IMR-90 (cell line): ENCODE measurements at places on chromosomes 12 and 14.

DNA sequence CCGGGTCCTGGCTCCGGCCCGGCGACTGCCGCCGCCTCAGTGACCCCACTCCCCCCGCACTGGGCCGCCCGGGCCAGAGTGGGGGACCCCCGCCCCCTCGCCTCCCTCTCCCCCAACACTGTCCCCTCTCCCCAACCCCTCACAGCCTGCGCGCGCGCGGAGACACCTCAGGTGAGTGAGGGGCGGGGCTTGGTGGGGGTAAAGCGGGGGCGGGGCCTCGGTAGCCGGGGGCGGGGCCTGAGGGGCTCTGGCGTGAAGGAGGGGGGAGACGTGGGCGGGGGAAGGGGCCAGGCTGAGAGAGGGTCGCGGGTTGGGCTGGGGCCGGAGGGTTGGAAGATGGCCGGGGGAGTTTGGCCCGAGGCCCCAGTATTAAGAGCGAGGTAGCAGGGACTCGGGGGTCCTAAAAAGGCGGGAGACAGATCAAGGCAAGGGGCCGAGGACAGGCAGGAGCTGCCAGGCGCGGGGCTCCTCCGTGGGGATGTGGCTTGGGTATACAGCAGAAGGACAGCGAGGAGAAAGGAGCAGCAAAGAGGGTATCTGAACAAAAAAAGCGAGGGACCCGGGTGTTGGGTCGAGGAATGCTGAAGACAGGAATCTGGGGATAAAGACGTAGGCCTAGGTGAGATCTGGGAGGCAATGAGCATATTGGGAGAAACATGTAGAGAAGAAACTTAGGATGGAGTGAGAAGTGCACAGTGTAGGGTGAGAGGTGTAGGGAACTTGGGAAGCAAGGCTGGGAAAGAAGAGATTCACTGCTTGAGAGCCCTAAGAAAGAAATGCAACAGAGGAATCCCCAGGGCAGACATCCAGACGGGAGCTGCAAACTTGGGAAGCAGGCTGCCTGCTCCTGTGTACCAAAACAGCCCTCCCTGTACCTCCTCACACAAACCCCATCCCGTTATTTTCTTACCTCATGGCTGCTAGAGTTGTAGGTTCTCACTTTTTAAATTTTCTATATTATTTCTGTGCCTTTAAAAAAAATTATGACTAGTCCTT lies 10.8 kb downstream of the SUOX start:
- no peak for DNase-seq

- DNase-seq, result no peak
Measured at GRCh38 chr14:63912286-63912685, 59.5 kb downstream of the SYNE2 start.

DNA sequence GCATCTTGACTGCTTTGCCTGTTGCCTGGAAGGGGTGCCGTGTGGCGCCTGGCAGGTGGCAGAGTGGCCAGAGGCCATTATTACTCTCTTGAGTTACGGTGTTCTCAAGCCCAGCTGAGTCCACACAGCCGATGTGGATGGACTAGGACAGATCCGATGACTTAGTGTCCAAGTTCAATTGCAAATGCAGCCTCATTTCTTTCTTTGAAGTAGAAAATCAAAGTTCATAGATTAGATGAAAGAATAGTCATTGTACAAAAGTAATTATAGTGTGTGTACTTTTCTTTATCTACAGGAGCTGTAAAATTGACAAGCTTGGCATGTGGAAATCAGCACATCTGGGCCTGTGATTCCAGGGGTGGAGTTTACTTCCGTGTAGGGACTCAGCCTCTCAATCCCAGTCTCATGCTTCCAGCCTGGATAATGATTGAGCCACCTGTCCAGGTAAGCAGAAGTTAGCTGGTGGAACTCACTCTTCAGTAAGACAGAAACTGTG lies 44.7 kb downstream of the ANKRD9 start:
- no peak for DNase-seq

- no peak for DNase-seq
Measured at GRCh38 chr12:62301799-62302133, 41.6 kb downstream of the USP15 start.

- DNase-seq, result no peak
Measured at GRCh38 chr12:125533434-125534029, 468.3 kb downstream of the AACS start.

DNA sequence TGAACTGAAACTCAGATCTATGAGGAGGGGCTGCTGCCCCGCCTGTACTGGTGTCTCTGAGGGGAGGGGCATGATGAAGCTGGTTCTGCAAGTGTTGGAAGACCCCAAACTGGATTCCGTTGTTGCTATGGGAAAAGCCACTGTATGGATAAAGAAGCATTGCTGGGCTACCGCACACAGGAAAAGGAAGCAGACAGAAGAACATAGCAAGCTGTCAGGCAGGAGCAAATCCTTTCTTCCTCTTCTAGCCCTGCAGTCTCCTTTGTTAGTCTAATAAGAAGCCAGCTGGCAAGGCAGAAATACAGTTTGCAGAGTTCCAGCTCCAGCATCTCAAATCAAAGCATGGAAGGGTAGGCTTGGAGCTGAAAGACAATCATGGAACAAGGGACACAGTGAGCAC lies 26.3 kb upstream of the NR1H4 start:
- DNase-seq, result no peak

DNA sequence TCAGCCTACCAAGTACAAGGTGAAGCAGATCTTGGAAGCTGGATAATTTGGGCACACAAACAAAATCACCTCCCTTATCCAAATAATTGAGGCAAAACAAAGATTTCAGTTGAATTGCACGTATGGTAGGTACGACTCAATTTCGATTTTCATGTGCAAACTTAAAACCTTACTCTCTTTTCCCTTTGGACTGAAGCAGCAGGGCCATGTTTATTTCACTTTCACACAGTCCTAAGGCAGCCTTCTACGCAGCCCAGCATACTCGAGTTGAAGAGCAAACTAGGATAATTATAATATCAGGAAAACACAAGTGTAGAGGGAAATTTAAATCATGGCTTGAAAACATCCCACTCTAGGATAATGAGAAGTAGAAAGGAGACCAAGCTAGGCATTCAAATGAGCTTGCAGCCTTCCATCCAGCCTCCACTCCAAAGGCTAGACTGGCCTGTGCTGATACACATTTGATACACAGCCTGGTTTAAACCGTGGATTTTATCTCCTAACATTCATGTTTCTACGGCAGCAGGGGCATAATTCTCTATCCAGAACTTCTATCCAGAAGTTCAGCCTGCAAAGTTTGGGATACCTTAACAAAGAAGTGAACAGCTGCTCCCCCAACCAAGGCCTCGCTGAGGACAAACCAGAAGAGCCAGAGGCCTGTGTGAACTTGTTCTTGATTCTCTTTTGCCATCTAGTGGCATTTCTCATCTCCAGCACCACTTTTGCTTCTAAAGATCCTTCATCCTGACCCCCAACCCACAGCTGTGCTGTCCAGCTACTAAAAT lies 2.4 kb upstream of the RNASE7 start:
- peak; percentile 67 for DNase-seq

GRCh38 chr12:77003246-77003645 lies 62.1 kb downstream of the E2F7 start:
- peak; percentile 29 for DNase-seq

- DNase-seq, result peak; percentile 67
Measured at GRCh38 chr12:55899082-55899481, 28.6 kb downstream of the PYM1 start.

DNA sequence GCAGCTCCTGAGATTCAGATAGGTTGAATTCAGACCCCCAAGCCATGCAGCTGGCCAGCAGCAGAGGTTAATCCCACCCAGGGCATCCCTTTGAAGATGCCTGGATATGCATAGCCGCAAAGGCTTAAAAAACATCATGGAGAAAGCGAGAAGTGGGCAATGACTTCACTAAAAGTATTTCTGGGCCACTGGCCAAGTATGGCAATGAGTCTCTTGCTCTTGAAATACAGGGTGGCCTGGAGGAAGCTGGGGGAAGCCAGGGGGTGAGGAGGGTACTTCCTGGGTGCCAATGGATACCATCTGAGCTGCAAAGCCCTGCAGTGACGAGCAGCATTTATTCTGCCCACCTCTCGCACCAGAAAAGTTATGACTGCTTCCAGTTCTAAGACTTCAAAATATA lies 539.3 kb upstream of the TBX3 start:
- DNase-seq, result peak; percentile 82
